ENCODE measurements at places on chromosomes 3 and 15. TPM values are rescaled to one million over a fixed set of nuclear protein-coding genes. Genes with fewer than 3 reads are reported as not detected.

CACNA2D2 gene
- total RNA-seq = not detected

SERINC4 gene
- total RNA-seq = not detected

SEC11A gene
- total RNA-seq = 256 TPM

CCNB2 gene
- 61.3 TPM for total RNA-seq

PRR20G gene
- not detected for total RNA-seq

LCTL gene
- total RNA-seq = not detected

CPNE9 gene
- not detected for total RNA-seq

SLC28A2 gene
- total RNA-seq = not detected

CEMIP gene
- total RNA-seq = 0.85 TPM

All from dermis blood vessel endothelial cell (primary cell).